ENCODE measurements at places on chromosomes 13 and 19.
A peak's percentile ranks its signal among the peaks of the same experiment; 100 is the strongest.

- no peak for DNase-seq
These were observed 18.1 kb upstream of the MIER2 start for GRCh38 chr19:362683-363082.

- DNase-seq, result no peak
These were observed 11.1 kb downstream of the NTN5 start for GRCh38 chr19:48661711-48662090.

- peak; percentile 55 for DNase-seq
These were observed 1.5 kb upstream of the ELOF1 start for GRCh38 chr19:11560404-11561051.

GRCh38 chr13:99956473-99957349 lies 14.9 kb downstream of the ZIC5 start:
- no peak for DNase-seq

- DNase-seq, result no peak
These were observed 3.1 kb upstream of the ZNF471 start for GRCh38 chr19:56504581-56504980.

- no peak for DNase-seq
These were observed 1.4 kb downstream of the MLNR start for GRCh38 chr13:49221590-49221965.

DNA sequence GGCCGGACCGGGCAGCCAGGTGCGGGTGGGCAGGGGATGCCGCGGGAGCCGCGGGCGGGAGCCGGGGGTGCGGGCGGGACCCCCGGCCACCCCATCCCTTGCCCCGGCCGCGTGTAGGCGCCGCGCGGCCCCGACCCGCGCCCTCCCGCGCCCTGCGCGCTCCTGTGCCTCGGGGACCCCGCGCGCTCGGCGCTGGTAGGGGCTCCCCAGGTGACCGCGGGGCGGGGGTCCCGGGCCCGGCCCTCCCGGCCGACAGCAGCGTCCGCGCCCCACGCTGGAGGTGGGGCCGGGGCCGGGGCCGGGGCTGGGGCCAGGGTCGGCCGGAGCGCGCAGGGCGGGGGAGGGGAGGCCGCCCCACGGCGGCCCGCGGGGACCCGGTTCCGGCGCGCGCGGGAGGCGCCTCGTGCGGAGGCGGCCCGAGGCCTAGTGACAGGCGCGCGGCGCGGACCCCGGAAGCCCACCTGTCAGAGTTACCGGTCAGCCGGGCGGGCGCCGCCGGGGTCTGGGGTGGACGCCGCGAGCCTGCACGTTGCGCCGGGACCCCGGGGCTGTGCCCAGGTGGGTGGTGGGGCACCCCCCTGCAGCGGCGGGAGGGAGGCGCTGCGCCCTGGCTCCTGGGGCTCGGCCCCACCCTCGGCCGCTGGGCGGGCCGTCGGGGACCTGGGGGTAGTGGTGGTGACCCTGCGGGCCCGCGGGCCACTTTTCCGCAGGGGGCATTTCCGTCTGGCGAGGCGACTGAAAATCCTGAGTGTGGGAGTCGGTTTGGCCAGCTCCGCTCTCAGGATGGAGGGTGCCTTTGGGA lies 518 bp downstream of the TFDP1 start:
- no peak for DNase-seq

DNA sequence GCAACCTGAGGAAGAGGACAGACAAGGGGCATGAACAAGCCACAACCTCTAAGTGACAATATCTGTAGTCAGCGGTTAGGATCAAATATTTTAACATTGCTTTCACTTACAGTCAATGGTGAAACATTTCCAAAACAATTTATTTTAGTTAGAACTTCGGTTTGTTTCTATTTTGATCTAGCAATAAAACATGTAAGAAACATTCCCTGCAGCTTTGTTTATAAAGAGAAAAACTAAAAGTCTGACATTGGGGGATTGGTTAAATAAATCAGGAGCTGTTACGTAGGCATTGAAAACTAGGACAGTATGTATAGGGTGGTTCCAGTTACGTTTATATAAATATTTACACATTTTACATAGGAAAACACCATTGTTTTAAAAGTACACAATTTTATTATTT lies 3.4 kb downstream of the URI1 start:
- DNase-seq, result no peak

- DNase-seq, result peak; percentile 44
These were observed 663.2 kb downstream of the UQCRFS1 start for GRCh38 chr19:28549680-28550277.

- DNase-seq, result no peak
These were observed 22.0 kb upstream of the TEX29 start for GRCh38 chr13:111298214-111298975.

DNA sequence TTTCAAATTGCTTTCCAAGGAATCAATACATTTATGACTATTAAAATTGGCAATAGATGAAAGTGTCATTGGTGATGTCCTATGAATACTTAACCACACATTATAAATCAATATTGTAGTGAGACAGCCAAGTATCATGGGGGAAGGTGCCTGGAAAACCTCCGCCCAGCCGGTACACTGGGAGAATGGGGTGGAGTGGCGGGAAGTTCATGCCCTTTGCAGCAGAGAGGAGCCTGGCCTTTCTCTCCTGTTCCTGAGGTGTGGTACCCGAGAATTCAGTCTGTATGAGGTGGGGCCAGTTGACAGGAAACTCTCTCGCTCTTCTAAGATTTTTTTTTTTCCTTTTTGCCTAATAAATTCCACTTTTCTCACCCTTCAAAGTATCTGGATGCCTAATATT lies 25.4 kb upstream of the ABCC4 start:
- DNase-seq, result no peak

DNA sequence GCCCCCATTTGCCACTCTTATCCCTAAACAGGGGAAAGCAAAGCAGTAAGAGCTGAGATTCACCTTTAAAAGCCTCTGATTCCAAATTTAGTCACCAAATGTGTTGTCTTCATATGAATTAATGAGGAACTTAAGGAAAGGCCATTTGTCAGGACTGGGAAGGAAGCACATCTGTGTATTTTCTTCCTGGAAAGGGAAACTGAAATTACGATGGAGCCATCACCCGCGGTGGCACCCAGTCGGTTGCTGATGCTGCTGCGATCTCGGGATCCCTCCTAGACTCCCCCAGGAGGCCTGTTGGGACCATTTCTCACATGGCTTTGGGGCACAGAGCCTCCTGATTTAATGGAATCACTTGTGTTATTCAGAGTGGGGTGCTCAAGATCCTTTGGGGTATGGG lies 7.4 kb upstream of the IL4I1 start:
- DNase-seq, result no peak

DNA sequence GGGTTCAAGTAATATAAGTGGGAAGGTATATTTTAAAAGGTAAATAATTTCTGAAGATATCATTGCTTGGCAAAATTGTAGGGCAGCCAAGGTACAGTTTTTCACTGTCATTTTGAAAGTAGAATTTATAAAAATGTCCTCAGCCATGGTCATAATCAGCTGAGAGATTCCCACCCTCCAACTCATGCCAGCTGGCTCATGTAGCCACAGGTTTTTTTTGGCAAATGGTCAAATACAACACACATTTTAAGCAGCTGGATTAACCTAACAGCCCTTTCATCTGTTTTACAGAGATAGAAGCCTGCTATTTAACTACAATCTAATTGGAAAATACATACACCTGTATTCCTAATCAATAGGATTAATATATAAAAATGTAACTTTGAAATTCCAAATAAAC lies 619.2 kb upstream of the SGCG start:
- no peak for DNase-seq

GRCh38 chr13:25468325-25469168 lies 96.8 kb downstream of the ATP8A2 start:
- DNase-seq, result peak; percentile 65

DNA sequence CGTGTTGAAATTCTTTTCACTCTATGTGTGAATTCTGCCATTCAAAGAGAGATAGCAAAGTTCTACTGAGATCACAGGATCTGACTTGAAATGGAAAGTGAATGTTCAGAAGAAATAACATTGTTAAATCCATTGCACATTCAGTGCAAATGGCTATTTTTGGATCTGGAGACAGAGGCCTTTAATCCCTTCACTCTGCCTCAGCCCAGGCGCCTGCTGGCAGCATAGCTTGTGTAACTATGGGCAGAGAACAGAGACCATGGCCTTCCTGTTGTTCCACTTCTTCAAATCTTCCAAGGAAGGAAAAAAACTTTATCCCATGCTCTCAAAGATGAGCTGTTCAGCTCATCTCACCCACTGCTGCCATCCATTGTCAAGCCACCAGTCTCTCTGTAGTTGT lies 265.4 kb downstream of the LMO7 start:
- no peak for DNase-seq

DNA sequence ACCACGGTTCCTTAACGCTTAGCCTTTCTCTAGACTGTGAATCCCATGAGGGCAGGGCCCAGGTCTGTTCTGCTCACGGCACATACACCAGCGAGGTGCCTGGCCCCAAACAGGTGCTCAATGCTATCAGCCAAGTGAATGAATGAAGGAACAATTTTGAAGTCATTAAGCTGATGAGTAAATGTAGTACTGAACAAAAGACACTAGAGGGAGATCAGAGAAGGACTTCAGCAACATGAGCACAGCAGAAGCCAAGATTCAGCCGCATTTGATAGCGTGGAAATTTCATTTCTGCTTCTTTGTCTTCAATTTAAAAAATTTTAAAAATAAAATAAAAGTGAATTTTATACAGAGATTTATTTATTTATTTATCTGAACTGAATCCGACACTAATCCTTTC lies 20.1 kb upstream of the MYO16 start:
- DNase-seq, result no peak

DNA sequence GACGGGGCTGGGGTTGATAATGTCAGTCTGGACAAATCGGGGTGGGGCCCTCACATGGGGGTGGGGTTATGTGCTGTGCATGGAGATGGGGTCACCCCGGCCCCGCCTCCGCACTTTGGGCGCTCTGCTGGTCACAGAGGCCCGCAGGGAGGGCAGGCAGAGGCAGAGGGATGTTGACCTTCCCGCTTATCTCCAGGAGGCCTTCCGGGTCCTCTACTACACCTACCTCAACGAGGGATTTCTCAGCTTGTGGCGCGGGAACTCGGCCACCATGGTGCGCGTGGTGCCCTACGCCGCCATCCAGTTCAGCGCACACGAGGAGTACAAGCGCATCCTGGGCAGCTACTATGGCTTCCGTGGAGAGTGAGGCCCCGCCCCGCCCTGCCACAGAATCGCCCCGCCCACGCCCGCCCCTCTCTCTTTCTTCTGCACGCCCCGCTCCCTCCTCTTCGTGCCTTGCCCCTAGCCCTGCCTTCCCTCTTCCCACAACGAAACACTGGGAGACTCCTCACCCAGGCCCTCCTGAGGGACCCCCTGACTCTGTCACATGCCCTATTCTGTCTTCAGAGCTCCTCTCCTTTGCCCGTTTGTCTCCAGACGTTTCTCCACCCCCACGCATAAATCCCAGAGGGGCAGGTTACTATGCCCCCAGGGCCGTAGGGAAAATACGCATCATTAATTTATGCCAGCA lies 32.8 kb downstream of the TMEM161A start:
- no peak for DNase-seq

DNA sequence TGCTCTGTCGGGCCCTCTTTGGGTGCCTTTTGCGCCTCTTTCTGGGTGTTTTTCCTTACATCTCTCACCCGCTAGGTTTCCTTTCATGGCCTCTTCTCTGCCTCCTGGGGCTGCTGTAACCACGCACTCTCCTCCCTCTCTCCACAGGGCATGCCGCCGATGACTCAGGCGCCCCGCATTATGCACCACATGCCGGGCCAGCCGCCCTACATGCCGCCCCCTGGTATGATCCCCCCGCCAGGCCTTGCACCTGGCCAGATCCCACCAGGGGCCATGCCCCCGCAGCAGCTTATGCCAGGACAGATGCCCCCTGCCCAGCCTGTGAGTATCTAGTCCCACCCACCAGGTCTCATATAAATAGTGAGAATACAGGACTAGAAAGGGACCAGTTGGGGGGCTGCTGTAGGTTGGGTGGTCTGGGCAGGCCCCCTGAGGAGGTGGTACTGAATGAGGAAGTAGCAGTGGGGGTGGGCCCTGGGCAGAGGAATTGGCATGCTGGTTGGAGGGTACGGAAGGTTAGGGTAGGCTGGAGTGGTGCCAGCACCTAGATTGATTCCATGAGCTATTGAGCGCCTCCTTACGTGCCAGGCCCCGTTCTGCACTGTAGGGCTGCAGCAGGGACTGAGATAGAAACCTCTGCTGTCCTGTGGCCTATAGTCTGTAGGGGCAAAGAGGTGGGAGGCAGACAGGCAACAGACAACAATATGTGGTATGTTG lies 11.9 kb downstream of the SNRPA start:
- DNase-seq, result no peak

GRCh38 chr13:103066079-103066780 lies at the start of gene SLC10A2:
Gene SLC10A2 (minus strand): TSS chr13:103066417. CDS start chr13:103066249, 168 bp downstream.
- peak; percentile 2 for DNase-seq

DNA sequence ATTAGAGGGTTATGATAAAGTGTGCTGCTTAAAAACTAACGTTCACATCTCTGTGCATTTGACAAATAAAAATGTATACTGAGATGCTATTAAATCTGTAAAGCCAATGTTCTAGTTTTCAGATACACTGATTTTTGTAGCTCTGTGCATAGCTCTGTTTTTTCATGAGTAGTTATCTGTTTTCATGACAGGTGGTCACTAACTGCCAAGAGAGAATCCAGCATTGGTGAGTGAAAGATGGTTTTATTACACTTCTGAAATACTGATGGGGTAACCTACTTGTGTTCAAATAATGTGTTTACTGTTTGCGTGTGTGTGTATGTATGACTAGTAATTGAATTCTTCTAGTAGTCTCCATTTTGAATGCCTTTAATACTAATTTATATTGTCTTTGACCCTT lies 29.0 kb downstream of the URI1 start:
- no peak for DNase-seq

GRCh38 chr19:14033946-14034345 lies 2.4 kb downstream of the IL27RA start:
- no peak for DNase-seq

- DNase-seq, result no peak
These were observed 2.7 kb downstream of the PIAS4 start for GRCh38 chr19:4009990-4010807.

GRCh38 chr13:36680913-36681312 lies 7.1 kb downstream of the SERTM1 start:
- DNase-seq, result no peak

- no peak for DNase-seq
These were observed 1.2 kb downstream of the VASP start for GRCh38 chr19:45508417-45508860.

- peak; percentile 17 for DNase-seq
These were observed 1.1 kb downstream of the ADAMTS10 start for GRCh38 chr19:8609279-8610040.

GRCh38 chr13:30158774-30159445 lies 148.4 kb downstream of the KATNAL1 start:
- DNase-seq, result no peak

GRCh38 chr13:113840541-113841352 lies 23.1 kb downstream of the GAS6 start:
- no peak for DNase-seq
